ENCODE measurements at places on chromosomes 2 and 18. TPM values are rescaled to one million over a fixed set of nuclear protein-coding genes. Genes with fewer than 3 reads are reported as not detected.

Gene HOXD3
- total RNA-seq = 0.20 TPM

Gene CHPF
- 180 TPM for total RNA-seq

Gene SP9
- total RNA-seq = not detected

DNA sequence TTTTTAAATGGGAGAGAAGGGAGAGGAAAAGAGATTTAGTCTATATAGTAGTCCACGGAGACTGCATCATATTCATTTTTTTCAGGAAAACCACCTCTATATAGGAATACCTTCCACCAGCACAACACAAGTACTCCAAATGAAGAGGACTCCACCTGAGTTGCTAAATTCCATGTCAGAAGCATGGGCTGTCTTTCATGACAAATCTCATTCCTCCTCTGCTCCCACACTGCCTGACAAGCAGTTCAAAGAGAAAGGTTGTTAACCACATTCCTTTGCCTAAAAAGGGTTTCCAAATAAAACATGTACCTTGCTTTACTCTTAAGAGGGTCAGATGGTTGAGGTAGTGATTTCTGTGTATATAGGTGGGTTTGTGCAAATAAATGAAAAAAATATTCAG is 122.0 kb downstream of the TMEFF2 start:
- no peaks in the 10 kb centered on the region for H3K36me3 ChIP-seq
- H3K4me3 ChIP-seq = no peak overlapping the region
- H3K27ac ChIP-seq = no peak overlapping the region
- H3K27me3 ChIP-seq = no peaks in the 10 kb centered on the region

DNA sequence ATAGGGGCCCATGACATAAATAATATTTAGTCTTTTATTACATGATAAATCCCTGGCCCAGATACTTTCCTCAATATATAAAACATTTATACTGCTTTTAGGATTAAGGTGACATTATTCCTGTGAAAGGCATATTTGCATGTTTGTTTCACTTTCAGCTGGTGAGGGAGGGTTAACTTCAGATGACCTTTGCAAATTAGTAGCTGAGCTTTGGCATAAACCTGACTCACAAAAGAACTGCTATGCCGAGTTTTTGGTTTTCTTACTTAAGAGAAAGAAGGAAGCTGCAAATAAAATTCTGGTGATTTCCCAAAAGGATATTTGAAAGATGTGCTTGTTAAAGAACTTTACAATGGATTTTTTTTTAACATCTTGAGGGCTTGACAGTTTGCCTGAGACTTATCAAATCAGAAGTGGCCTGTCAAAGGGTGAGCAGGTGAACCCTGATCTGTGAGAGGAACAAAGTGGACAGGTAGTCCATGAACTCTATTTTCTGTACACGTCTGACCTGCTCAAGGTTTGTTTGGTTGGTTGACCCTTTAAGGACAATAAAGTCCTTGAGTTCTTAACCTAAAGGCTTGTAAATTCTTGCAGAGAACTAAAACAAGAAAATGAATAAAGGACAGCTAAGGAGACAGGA is 93.5 kb downstream of the FAM124B start:
- H3K4me1 ChIP-seq = no peaks in the 10 kb centered on the region
- peaks cover 11% of the 10 kb centered on the region for H3K27me3 ChIP-seq
- H3K4me3 ChIP-seq = no peak overlapping the region

- H3K36me3 ChIP-seq = no peaks in the 10 kb centered on the region
- H3K27me3 ChIP-seq = peaks cover 82% of the 10 kb centered on the region
- H3K27ac ChIP-seq = no peak overlapping the region
- H3K4me3 ChIP-seq = no peak overlapping the region
- H3K4me1 ChIP-seq = peaks cover 13% of the 10 kb centered on the region
These were observed 57.5 kb downstream of the PAX3 start for GRCh38 chr2:222241128-222241870.

GRCh38 chr2:195709901-195710806 is 53.1 kb downstream of the SLC39A10 start:
- H3K4me1 ChIP-seq = no peaks in the 10 kb centered on the region
- H3K4me3 ChIP-seq = no peak overlapping the region
- DNase-seq = no peak
- H3K36me3 ChIP-seq = no peaks in the 10 kb centered on the region

GRCh38 chr18:39647627-39648534 is 2082.3 kb upstream of the CELF4 start:
- H3K27me3 ChIP-seq = no peaks in the 10 kb centered on the region
- no peaks in the 10 kb centered on the region for H3K4me1 ChIP-seq
- no peak overlapping the region for H3K27ac ChIP-seq

DNA sequence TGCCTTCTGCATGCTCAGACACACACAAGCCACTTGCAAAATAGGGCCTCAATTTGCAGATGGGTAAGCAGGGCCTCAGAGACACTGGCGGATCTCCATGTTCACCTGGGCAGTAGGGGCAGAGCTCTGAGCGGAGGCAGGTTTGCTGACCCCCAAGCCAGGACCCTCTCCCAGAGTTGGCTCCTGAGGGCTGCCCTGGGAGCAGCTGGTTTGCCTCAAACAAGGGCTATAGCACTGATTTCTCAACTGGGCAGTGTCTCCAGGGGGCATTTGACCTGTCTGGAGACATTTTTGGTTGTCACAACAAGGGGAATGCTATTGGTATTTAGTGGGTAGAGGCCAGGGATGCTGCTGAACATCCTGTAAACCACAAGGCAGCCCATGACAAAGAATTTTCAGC is 11.6 kb downstream of the GLI2 start:
- no peak for DNase-seq
- no peak overlapping the region for H3K4me3 ChIP-seq
- H3K4me1 ChIP-seq = peaks cover 8% of the 10 kb centered on the region
- H3K27me3 ChIP-seq = peaks cover 15% of the 10 kb centered on the region
- H3K36me3 ChIP-seq = no peaks in the 10 kb centered on the region
- H3K27ac ChIP-seq = no peak overlapping the region

- no peaks in the 10 kb centered on the region for H3K36me3 ChIP-seq
- no peak for DNase-seq
- H3K4me3 ChIP-seq = no peak overlapping the region
- peaks cover 3% of the 10 kb centered on the region for H3K27me3 ChIP-seq
- H3K4me1 ChIP-seq = no peaks in the 10 kb centered on the region
These were observed 158.7 kb downstream of the ZBTB7C start for GRCh38 chr18:48250362-48250907.

- H3K36me3 ChIP-seq = no peaks in the 10 kb centered on the region
- no peak for DNase-seq
- no peak overlapping the region for H3K27ac ChIP-seq
- no peak overlapping the region for H3K4me3 ChIP-seq
- peaks cover 3% of the 10 kb centered on the region for H3K4me1 ChIP-seq
These were observed 134.9 kb upstream of the REV1 start for GRCh38 chr2:99624677-99625076.

Gene MEIS1
- total RNA-seq = 35.5 TPM

DNA sequence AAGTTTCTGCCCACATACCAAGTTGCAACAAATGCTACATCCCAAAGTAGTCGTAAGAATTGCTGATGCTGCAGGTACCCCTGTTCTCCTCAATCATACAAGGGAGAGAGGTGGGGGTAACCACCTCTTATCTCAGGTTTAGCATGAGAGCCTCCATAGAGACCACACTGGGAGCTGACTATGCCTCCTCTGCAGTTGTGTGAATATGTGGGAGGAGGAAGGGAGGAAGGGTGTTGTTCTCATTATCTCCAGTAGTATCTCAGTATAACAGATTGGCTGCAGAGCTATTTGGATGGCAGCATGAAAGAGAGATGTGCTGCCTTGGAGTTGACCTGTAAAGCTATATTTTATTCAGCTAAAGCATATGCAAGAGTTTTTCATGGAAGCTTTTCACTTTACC is 690.7 kb downstream of the KCNJ3 start:
- no peak for DNase-seq
- H3K36me3 ChIP-seq = no peaks in the 10 kb centered on the region
- H3K4me1 ChIP-seq = no peaks in the 10 kb centered on the region
- no peak overlapping the region for H3K27ac ChIP-seq
- H3K4me3 ChIP-seq = no peak overlapping the region
- no peaks in the 10 kb centered on the region for H3K27me3 ChIP-seq

DNA sequence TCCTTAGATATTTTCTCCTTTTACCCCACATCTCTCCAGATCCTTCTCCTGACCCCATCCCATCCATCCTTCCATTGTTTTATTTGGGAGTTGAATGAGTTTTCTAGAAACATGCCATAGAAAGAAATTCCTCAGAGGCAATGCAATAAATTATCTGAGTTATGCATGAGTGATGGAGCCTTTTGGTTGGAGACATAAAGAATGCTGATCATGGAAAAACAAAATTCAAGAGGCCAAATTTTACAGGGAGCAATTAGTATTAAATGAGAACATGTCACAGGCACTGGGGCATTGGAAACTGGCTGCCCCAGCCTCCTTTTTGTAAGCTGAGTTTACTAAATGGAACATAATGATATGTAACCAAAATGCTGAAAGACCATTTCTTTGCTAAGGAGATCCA is 74.2 kb upstream of the LCLAT1 start:
- H3K4me1 ChIP-seq = no peaks in the 10 kb centered on the region
- H3K27ac ChIP-seq = no peak overlapping the region
- H3K36me3 ChIP-seq = no peaks in the 10 kb centered on the region

GRCh38 chr2:146312899-146313298 is 1531.9 kb upstream of the ACVR2A start:
- no peak for DNase-seq
- H3K36me3 ChIP-seq = no peaks in the 10 kb centered on the region
- H3K4me3 ChIP-seq = no peak overlapping the region
- no peaks in the 10 kb centered on the region for H3K4me1 ChIP-seq
- no peaks in the 10 kb centered on the region for H3K27me3 ChIP-seq
- H3K27ac ChIP-seq = no peak overlapping the region

Gene TXNDC2
- total RNA-seq = not detected

- H3K27me3 ChIP-seq = no peaks in the 10 kb centered on the region
- H3K4me3 ChIP-seq = no peak overlapping the region
- no peaks in the 10 kb centered on the region for H3K4me1 ChIP-seq
- no peaks in the 10 kb centered on the region for H3K36me3 ChIP-seq
- DNase-seq = peak; percentile 34
These were observed 17.5 kb downstream of the AFG3L2 start for GRCh38 chr18:12359515-12359927.

Gene KIF1A
- total RNA-seq = 16.5 TPM

DNA sequence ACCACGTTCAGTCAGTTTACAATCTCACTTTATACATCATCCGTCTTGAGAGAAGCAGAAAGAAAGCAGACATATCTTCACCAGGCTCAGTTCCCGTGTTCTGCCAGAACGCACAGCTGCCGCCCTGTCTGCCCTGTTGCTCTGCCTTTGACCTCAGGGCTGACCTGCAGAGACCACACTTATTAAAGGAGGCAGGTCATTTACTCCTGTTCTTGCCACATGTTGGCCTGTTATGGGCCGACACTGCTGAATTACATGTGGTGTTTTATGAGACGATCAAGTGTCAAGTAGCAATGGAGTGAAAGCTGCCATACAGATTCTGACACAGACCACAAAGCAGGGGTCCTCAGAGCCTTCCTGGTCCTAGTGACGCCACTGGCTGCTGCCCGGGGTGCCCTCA is 232.2 kb downstream of the TTC32 start:
- peaks cover 9% of the 10 kb centered on the region for H3K4me1 ChIP-seq
- no peak for DNase-seq
- no peaks in the 10 kb centered on the region for H3K36me3 ChIP-seq

GRCh38 chr2:96547203-96547641 is 10.7 kb downstream of the ARID5A start:
- no peaks in the 10 kb centered on the region for H3K36me3 ChIP-seq
- H3K27me3 ChIP-seq = no peaks in the 10 kb centered on the region
- DNase-seq = peak; percentile 3

Data from hepatocyte (in vitro differentiated cells).